ENCODE measurements at places on chromosomes 4 and X. TPM values are rescaled to one million over a fixed set of nuclear protein-coding genes. Genes with fewer than 3 reads are reported as not detected.

Gene EXOC1L
- polyA plus RNA-seq: not detected

DNA sequence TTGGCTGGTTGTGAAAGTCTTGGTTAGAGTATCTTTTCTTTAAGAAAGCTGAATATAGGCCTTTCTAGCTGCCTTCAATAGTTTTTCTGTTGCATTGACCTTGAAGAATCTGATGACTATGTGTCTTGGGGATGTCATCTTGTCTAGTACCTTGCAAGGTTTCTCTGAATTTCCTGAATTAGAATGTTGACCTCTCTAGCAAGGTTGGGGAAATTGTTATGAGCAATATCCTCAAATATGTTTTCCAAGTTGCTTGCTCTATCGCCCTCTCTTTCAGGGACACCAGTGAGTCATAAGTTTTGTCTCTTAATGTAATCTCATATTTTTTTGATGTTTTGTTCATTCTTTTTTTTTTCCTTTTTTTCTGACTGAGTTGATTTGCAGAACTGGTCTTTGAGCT is 194.7 kb downstream of the RAB28 start:
- DNase-seq: no peak

GRCh38 chr4:152307669-152308068 is 228.2 kb downstream of the FBXW7 start:
- DNase-seq: no peak

DNA sequence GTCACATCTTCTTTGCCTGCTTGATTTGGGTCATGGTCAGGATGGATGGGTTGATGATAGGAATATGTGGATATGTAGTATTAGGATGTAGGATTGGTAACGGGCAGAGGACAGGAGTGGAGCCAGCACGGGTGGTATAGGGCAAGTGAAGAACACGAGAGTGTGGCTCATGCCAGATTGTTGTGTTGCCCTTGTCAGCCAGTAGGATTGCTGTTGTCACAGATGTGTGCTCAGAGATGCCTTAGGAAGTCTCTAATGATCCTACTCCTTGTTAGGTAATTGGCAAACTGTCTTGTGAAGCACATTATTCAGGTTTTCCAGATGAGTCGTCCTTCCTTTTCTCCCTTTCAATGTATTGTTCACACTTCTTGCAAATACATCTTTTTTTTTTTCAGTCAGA is 5.5 kb downstream of the ATP10D start:
- no peak for DNase-seq
